ENCODE measurements at places on chromosomes 2 and 18. TPM values are rescaled to one million over a fixed set of nuclear protein-coding genes. Genes with fewer than 3 reads are reported as not detected.

The RAD51AP2 gene
- 0.24 TPM for polyA plus RNA-seq

The MOGAT1 gene
- not detected for polyA plus RNA-seq

The SETBP1 gene
- polyA plus RNA-seq, result 30.6 TPM

- DNase-seq, result no peak
Observed at GRCh38 chr2:19899985-19900930, 1.5 kb downstream of the TTC32 start.

DNA sequence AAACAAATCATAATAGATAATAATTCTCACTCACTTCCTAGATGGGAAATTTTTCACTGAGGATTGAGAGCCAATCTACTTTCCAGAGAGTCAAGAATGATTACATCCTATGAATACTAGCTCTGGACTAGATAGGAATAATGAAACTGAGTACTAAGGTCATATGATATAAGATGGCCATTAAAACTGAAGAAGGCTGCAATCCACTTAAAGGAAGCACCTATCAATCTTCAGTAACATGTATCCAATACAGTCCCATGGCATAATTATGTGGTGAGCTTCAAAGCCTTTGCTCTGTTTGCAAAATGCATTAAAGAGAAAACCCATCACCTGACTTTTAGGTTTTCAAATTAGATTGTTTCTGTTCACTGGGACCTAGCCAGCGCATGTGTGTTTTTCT is 398.0 kb upstream of the MEIS1 start:
- no peak for DNase-seq

GRCh38 chr2:20424300-20425290 is 22.3 kb upstream of the RHOB start:
- no peak for DNase-seq

DNA sequence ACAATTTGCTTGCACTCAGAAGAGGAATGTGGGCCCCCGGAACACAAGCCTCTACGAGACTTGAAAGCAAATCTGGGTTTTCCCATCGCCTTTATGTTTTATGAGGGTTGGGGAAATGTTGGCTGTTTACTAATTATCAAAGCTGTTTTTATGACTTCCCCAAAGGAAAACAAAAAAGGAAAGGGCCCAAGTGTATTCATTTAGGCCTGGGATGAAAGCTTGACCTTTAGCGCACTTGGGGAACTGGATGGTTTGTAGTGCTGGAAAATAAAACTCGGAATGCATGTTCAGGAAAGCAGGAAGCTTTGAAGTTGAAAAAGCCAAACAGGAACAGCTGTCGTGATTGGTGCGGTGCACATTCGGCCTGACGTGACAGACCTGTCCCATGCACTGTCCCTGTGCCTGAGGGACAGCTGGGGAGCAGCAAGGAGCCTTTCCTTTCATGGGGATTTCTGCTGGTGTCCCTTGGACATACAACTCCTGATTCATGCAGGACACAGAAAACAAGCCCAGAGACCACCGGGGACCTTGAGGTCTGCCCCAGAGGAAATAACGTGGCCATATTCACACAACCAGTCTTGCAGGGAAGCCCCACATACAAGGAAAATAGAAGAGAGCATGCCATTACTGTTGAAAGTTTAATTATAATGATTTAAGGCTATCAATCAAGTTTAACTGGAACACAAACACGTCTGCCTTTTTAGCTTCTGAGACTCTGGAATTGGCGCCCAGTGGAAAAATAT is 169.7 kb upstream of the APCDD1 start:
- DNase-seq, result peak; percentile 54

GRCh38 chr2:52465287-52465686 is 1302.3 kb upstream of the CHAC2 start:
- DNase-seq, result no peak

Data from right renal pelvis (tissue), 4 donors.